ENCODE measurements at places on chromosomes 11 and 22.
A peak's percentile ranks its signal among the peaks of the same experiment; 100 is the strongest.

- DNase-seq = no peak
These were observed 79.3 kb upstream of the SORL1 start for GRCh38 chr11:121372671-121373429.

DNA sequence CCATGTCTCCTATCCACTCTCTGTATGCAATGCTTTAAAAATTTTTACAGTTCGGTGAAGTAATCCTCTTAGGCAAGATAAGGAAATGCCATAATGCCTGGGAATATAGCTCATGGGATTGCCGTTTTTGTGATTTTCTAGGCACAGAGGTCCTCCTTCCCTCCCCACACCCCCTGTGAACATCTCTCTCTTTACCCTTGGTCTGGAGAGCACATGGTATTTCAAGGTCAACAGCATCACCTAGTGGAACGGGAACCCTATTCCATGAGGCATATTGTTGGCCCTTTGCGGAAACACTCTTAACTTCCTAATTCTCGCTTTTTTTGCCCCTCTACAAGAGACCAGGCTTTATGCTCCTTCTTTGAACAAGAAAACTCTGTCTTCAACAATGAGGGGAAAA is 8.8 kb downstream of the NXPE4 start:
- no peak for DNase-seq

DNA sequence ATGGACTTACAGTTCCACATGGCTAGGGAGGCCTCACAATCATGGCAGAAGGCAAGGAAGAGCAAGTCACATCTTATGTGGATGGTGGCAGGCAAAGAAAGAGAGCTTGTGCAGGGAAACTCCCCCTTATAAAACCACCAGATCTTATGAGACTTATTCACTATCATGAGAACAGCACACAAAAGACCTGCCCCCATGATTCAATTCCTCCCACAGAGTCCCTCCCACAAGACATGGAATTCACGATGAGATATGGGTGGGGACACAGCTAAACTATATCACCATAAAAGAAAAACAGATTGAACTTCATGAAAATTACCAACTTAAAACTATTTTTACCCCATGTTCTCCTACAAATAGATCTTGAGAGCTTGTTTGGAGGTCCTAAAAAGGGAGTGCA is 19.6 kb downstream of the ENTHD1 start:
- no peak for DNase-seq

DNA sequence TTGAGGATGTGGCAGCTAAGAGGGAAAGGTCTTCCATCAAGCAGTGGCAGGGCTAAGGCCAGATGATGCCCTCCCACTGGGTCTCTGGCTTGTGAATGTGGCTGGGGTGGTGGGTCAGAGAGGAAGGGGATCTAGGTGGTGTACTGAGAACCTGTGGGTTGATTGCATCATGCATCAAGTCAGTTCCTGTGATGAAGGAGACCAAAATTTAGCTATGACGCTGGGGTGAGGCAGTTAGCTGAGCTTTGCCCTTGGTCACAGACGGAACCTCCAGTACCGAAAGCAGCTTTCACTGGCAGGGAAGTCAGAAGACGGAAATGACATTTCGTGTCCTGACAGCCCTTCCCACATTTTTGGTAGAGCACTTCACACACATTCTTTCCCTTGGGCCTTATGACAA is 20.7 kb downstream of the ATG16L2 start:
- no peak for DNase-seq

DNA sequence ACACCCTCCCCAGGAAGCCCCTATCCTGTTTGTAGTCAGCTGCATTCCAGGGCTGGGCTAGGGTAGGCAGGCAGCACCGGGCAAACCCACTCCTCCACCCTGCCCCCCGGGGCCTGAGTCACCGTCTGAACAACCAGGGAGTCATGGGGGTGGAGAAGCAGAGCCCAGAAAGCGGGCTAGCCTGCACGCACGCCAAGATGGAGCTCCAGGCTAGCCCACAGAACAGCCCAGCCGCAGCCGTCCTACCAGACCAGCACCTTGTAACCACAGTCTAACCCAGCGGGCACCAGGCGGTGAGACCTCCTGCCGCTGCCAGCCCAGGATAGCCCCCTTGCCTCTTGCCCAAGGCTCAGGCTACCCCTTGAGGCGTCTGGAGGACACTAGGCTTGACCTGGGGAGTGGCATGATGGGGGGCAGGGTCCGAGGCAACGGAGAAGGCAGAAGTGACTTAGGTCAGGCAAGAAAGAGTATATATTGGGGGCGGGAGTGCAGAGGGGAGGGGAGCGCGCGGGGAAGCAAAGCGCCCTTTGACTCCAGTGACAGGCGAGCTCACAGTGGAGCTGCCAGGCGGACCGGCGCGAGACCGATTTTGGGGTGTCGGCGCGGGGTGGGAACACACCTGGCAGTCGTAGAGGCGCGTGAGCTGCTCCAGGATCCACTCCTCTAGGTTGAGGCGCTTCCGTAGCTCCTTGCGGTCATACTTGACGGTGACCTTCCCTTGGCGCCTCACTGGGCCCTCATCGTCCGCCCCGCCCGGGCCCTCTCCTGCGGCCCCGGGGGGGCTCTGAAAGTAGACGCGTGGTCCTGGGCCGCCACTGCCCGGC is 734 bp downstream of the PPP1R14B start:
- peak; percentile 81 for DNase-seq

DNA sequence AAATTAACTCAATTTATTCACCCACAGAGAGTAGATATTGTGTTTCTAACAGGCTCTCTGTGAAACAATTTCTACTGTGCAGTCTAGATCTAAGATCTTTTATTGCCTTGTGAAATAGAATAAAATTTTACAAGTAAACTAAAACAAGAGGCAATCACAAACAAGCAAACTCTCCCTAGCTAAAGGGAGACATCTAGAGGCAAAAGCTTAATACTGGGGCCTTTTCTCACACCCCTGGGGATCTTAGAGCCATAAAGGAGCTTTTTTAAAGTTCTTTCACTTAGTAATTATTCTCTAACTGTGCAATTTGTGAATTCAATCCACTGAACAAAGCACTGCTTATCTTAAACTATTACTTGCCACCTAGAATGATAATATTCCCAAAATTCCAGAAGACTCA is 19.7 kb downstream of the ALG9 start:
- no peak for DNase-seq

DNA sequence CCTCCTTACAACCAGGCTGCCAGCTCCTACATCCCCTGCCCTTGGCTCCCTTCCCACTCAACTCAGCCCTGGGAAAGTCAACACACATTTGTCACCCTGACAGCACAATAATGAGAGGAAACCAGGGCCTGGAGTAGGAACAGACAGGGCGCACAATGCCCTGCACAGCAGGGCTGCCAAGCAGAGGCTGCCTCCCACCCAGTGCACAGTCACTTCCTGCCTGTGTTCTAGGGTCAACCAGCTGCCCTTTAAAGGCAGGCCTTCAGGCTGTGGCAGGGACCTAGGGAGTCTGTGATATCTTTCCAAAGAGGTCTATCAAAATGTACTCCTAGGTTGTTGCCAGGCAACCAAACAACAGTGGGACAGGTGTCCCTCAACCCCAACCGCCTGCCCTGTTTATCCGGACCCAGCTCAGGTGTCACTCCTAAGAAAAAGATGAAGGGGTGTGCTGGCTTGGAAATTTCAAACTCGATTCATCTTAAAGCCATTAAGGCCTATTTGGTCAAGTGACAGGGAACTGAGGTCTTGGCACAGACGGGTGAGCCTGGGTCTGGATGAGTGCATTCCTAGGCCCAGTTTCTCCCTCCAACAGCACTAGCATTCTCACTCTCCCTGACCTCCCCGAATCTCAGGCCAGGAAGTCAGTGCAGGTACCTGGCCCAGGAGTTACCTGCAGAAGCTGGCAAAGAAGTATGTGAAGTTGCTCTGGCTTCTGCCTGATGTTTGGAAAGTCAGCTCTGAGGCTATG is 110.3 kb upstream of the PITPNB start:
- peak; percentile 38 for DNase-seq

DNA sequence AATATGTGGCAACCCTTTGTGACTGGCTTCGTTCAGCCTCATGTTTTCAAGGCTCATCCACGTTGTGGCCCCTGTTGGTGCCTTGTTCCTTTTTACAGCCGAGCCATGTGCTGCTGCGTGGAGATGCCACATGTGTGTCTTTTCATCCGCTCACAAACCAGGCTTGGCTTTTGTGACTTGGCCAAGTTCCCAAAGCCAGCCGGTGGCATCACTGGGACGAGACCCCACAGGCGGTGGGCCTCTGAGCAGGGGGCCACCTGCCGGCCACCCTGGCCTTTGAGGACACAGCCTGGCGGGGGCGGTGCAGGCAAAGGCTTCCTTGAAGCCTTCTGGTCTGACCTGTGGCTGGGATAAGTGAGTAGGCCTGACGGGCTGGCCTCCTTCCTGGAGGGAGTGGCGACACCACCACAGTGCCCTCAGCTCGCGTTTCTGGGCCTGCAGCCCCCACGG is 10.5 kb downstream of the GRK2 start:
- DNase-seq = peak; percentile 70

- no peak for DNase-seq
These were observed 469 bp downstream of the ZBED5 start for GRCh38 chr11:10857459-10857708.

DNA sequence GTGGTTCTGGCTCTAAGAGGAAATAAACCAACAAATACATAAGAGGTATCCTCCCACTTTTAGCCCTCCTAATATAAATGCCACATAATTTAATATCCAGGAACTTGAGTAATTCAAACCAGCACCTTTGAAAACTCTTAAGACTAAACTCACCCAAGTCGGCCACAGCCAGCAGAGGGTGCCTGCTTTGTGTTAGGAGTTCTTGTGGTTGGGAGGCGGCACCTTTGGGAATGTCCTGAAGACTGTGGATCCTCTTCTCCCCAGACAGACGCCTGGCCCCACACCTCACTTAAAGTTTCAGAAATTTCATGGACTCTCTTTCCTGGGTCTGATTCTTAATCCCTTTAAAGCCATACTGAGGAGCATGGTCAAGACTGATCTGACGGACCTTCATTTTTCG is 169.0 kb downstream of the TBC1D22A start:
- DNase-seq = no peak

- no peak for DNase-seq
These were observed 34.7 kb upstream of the CLNS1A start for GRCh38 chr11:77672264-77672663.

DNA sequence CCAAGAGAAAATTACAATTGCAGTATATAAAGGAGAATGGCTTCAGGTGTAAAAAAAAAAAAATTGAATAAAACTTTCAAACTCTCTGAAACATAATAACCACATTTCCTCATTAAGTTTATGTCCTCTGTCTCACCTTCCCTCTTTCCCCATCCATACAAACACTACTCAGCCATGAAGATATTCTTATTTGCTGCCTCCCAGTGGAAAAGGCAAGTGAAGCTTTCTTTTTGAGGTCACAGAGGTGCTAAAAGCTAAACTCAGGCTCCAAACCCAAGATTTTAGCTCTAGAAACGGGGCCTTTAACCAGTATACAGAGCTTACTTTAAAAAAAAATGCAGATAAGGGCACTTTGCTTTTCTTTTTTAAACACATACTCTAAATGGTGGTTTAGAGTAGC is 1568.5 kb downstream of the FAM181B start:
- DNase-seq = no peak

GRCh38 chr11:63869683-63870082 is 30.8 kb downstream of the MARK2 start:
- DNase-seq = no peak

- no peak for DNase-seq
These were observed 6.1 kb downstream of the NUP50 start for GRCh38 chr22:45169591-45170466.

DNA sequence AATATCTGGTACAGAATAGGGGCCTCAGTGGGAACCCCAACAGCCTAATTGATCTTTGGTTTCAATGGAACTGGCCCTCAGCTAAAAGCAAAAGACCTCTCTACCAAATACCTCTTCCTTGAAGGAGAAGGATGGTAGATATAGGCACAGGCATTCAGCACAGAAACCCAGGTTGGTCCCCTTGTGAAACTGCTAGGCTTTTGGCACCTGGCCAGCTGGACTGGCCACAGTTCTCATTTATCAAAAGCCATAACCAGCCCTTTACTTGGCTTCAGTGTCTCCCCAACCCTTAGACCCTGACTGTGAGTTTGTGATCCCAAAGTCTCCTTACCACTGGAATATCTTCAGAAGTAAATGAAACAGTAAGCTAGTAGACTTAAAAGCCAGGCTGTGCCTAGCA is 152.9 kb downstream of the TENM4 start:
- DNase-seq = peak; percentile 32

DNA sequence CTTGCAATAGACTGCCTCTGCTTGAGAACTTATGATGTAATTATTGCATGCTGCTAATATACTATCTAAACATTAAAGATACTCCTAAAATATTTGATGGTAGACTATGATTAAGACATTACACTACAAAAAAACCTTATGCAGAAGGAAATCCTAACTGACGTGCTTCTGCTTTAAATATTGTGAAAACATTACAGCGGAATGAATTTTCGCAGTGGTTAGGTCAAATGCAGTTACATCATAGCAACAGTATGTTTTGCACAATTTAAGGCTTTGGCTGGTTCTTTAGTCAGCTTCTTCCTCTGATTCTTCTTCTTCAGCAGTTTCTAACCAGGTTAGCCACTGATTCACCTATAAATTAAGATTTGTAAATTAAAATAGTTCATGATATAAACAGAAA is 11.2 kb downstream of the EIF4G2 start:
- no peak for DNase-seq

GRCh38 chr11:47394322-47395222 is 13.8 kb upstream of the SLC39A13 start:
- DNase-seq = peak; percentile 64

DNA sequence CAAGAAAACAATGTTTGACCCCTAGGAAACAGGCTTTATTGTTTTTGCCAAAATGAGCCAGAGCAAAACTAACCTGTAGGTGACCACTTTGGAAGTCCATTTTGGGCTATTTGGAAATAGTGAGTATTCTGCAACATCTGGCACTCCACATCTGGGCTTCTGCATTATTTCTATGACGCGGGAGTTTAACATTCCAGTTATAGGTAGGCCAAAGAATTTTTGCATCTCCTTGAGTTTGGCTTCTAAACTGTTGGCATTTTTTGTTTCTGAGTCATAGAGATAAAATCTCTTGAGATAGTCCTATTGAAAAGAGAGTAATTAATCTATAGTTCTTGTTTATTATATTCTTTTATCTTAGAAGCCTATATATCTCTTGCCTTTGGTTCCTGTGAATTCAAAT is 2.9 kb downstream of the MMP7 start:
- no peak for DNase-seq

DNA sequence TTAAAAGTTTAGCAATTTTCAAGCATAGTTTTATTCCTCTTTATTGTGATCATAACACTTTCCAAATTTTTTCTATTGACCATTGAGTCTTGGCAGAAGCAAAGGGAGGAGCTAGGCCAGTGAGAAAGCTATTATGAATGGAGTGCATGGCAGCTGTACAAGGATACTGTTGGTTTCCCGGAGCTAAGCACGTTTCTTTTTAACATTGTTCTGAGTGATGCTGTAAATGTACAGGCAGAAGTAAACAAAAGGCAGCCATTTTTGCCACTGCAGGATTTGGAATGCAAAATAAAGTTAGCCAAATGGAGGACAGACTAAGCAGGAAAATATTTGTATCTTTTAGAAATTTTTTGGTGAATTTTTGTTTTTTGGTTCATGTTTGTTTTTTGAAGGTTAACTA is 16.2 kb downstream of the CBL start:
- no peak for DNase-seq

- DNase-seq = no peak
These were observed at the start of gene PLEKHA7 for GRCh38 chr11:17014321-17014832. PLEKHA7 (minus strand) TSS chr11:17014414; CDS start chr11:17014401, 13 bp downstream.

Data from tibial artery (tissue), 4 donors.